Pons (tissue), 1 donor: ENCODE measurements at places on chromosomes 6 and 20.
A peak's percentile ranks its signal among the peaks of the same experiment; 100 is the strongest.

DNA sequence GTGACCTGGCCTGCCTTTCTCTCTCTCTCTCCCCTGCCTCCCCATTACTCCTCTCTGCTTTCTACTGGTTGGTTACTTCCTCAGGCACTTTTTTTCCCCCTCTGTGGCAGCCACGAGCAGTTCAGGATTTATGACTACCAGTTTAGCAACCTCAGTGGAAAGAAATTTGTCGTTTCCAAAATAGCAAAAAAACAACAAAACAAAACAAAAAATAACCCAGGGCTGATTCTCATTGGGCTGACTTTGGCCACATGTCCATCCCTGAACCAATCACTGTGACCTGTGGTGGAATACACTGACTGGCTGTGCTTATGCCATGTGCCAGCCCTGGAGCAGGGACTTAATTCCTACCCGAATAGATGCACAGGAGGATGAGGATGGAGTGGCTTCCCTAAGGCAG is 137.4 kb downstream of the TFAP2C start:
- DNase-seq, result no peak

GRCh38 chr6:88290411-88290810 is 124.3 kb upstream of the CNR1 start:
- no peak for DNase-seq

DNA sequence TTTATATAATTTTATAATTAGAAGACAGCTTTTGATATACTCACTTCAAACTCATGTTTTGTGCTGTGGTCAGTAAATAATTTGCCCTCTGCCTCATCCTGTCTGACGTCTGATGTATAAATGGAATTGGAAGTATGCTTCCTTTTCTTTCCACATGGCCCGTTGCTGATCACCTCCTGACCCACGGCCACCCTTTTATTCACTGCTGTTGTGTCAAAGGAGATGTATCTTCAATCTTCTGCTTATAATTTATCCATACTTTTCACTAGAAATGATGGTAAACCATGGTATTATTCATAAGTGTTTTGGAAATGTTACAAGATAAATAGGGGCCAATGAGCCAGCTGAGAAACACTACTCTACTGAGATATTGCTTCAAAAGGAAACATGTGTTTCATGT is 841.8 kb downstream of the PHF3 start:
- DNase-seq, result no peak

DNA sequence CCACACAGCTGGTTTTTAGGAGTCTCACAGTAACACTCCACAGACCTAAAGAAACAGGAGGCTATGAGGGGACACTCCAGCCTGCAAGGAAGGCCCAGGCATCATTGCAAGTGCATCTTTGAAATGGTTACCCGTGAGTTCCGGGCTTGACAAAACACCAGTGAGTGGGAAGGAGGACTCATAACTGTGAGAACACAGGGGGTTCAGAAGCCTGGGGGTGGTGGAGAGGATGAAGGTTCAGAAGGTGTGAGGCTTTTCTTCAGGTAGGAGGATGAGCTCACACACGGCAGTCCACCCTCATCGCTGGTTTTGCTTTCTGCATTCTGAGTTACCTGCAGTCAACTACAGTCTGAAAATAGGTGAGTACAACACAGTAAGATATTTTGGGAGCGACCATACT is 39.9 kb downstream of the MAP7 start:
- DNase-seq, result no peak

DNA sequence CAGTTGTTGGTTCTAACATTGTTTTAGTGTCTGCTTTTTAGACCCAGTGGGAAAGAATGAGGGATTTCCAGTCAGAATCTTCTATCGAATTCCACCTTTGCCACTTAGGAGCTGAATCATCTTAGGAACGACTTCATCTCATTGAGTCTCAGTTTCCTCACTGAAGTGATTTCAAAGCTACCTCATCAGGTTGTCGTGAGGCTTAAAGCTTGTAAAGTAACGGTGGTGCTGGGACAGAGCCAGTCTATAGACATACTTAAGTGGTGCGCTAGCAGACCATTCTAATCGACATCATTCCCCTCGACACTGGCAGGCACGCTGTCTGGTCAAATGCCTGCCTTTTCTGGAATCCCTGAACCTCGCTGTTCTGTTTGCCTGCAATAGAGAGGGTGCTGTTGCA is 55.5 kb downstream of the TMEM170B start:
- no peak for DNase-seq

GRCh38 chr6:99151634-99152346 is 197.7 kb downstream of the FAXC start:
- DNase-seq, result peak; percentile 19

GRCh38 chr20:57260934-57261333 is 5.5 kb downstream of the BMP7 start:
- DNase-seq, result peak; percentile 47

GRCh38 chr6:42404484-42404883 is 47.2 kb downstream of the TRERF1 start:
- DNase-seq, result no peak

DNA sequence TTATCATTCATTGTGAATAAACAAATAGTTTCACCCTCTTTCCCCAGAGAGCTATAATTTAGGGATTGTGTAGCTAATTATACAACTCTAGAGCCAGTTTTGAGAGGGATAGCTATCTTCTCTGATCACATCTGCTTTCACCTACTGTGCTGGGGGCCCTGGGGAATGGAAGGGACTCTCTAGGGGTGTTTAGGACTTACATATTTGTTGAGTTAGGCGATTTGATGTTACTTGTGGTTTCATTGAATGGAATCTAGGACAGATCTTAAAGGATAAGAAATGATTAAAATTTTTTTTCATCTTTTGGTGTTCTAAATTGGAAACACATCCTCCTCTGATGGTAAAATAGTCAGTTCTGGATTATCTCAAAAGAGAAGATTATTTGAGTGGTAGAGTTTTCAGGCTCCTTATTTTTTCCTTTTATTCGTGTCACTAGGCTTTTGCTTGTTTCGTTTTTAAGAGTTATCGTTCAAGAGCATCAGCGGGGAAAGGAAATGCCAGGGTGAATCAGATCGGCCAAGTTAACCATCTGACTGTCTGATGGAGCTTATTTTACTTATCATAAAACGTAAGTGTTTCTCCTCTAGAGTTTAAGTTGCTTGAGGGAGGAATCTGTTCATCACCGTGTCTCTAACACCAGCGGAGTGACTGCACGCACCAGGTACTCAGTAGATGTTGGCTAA is 236.7 kb downstream of the FARS2 start:
- DNase-seq, result no peak

- no peak for DNase-seq
These were observed 95.2 kb downstream of the PLCB1 start for GRCh38 chr20:8227293-8227692.

GRCh38 chr6:9621276-9621675 is 793.6 kb downstream of the TFAP2A start:
- DNase-seq, result no peak

DNA sequence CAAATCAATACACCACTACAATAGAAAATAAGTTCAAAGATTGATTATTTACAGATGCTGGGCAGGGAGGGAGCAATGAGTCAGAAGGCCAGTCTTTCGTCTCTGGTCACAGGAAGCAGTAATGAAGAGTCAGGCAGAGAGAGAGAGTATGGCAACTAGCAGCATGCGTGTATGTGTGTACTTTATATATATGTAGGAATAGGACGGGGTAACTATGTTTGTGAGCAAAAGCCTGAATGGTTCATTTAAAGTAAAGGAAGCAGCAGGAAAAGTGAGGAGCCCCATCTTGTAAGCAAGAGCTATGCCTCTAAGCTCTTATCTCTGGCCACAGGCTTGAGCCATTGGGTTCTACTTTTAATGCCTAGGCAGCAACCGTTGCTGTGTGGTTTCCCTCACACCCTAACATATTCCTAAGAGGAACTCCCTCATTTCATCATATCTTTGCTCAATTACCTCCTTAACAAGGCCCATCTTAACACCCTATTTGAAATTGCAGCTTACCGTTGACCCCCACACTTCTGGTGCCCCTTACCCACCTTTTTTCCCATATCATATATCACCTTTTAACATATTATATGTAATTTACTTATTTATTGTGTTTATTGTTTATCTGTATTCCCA is 66.6 kb downstream of the AFG1L start:
- no peak for DNase-seq

GRCh38 chr6:13492357-13492756 is 5.0 kb upstream of the GFOD1 start:
- DNase-seq, result no peak

DNA sequence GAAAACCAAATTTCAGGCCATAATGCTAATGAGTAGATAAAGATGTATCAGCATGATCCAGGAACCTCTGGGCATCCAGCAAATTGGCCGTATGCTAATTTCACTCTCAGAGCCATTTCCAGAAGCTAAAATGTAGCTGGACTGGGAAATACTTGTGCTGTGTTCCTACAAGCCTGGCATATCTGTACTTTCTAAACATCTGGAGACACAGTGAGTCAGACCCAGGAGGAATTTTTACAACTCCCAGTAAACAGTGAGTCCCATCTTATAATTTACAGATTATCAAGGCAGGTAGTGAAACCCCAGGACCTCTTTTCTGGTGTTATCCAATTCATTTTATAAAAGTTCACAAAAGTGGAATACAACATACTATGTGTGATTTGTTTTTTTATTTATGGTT is 683.0 kb upstream of the ADGRB3 start:
- no peak for DNase-seq

GRCh38 chr6:43608310-43608763 is 20.7 kb downstream of the GTPBP2 start:
- peak; percentile 82 for DNase-seq

DNA sequence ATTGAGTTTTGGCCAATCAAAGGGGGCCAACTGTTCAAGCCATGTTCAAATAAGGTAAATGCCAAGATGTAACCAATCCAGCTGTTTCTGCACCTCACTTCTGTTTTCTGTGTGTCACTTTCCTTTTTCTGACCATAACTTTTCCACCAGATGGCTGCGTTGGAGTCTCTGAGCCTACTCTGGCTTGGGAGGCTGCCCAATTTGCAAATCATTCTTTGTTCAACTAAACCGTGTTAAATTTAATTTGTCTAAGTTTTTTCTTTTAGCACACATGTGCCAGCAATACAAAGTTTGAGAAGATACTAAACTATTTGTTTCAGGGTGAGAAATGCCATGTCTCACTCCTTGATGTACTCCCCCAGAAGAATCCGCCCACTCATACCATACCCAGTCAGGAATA is 52.1 kb downstream of the IYD start:
- no peak for DNase-seq

DNA sequence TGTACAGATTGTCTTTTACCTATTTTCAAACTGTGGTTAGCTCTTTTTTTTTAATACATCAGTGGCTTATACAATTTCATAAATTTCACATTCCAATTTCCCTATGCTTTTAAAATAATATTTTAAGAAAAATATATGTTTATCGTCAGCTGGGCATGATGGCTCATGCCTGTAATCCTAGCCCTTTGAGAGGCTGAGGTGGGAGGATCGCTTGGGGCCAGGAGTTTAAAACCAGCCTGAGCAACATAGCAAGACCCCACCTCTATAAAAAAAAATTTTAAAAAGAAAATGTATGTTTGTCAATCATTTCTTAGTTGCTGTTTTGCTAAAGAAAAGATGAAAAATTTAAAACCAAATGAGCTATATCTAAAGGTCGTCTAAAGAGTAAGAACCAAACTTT is 3.4 kb downstream of the GJA1 start:
- DNase-seq, result no peak

DNA sequence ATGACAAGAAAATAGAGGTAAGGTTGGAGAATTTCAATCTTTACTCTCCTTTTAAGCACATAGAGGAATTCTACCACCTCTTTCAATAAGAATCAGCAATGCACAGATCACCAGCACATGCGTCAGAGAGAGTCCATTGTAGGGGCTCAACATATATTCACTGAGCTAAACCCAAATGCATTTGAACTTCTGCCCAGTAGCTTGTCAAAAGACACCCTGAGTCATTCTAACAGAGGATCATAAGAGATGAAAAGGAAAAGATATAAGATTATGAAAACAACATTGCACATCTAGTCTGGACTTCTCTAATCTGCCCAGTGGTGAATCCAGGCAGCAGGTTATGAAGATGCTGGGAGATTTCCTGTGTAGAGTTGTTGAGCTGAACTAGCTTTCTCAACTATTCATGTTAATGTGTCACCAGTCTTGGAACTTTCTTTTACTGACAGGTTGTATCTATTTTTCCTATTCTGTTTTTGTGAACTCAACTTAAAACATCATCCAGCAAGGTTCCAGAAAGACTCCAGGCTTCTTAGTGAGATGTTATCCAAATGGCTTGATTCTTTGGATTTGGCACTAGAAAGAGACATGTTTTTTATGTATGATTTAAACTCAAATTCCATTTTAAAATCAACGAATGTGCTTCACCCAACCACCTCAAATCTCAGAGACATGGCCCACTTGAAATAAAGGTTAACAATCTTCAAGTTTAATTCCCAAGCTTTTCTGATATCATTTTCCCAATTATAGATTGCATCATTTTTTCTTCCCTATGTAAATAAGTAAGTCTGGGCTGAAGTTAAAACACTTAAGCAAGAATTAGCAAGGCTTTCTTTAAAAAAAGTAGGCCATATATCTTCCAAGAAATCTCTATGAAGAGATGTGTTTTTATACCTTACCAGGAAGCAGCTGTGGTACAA is 89.3 kb downstream of the TSHZ2 start:
- no peak for DNase-seq

DNA sequence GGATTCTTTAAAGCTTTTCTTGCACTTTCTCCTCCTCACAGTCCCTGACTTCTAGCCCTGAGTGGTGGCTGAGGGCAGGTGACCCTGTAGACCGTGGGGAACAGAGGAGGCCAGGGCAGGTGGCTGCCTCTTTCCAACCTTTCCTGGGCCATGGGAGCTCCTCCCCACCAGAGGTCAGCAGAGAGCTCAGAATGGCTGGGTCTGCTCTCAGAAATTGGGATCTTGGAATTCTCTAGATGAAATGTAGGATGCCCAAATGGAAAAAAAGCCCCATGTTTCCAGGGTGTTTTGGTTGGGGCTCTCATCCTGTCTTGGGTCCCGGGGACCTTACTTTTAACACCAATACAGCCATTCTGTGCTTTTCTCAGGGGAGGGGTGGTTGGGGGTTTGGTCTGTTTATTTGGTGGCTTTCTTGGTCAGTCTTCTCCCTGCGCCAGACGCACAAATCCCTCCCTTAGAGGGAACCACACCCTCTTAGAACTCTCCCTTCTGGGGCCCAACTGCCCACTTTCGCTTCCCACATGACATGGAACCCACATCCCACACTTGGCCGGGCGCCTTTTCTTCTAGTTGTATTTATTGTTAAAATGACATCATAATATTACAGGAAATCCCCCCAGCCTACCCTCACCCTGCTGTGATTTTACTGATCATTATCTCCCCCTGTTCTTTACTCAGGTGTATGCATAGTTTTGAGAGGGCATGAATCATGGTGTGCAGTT is 17.9 kb downstream of the GNAS start:
- DNase-seq, result peak; percentile 57

GRCh38 chr6:119110601-119111548 is 32.4 kb upstream of the FAM184A start:
- peak; percentile 69 for DNase-seq

- DNase-seq, result no peak
These were observed 18.9 kb upstream of the ADGRF5 start for GRCh38 chr6:46940433-46941226.

GRCh38 chr6:12254210-12254609 is 36.0 kb upstream of the EDN1 start:
- DNase-seq, result no peak
